ENCODE measurements at places on chromosomes 13 and 19.

GRCh38 chr13:79365981-79366380 is 40.1 kb downstream of the RBM26 start:
- no peak for DNase-seq

DNA sequence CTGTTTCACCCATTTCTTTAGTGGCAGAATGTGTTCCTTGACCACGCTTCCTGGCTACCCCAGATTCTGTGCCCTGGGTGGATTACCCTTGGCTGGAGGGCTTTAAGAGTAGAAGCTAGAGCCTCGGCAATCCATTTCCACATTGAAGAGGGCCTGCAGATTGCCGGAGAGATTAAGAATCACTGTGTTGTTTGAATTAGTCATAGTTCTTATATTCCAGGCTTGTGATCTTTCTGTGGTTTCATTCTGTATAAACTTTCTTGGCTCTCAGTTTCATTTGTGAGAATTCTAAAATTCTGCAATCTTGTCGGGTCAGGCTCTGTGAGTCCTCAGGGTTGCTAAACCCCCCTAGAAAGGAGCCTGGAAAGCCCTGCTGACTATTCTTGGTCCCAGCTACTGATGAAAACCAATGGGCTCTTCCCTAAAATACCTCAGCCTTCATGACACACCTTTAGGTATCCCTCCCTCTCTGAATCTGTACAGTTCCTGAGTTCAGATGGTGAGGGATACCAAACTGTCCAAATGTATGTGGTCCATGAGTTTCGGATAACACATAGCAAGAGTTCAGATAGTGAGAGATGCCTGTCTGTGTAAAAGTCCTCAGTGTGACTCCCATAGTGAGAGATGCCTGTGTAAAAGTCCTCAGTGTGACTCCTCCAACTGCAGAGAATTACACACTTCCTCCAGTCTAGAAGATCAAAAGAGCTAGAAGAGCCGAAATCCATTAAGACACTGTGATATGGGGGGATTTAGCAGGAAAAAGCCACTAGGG is 4.3 kb downstream of the PHF11 start:
- DNase-seq = no peak

- DNase-seq = no peak
Measured at GRCh38 chr19:30781047-30781446, 408.9 kb downstream of the ZNF536 start.

GRCh38 chr13:101728021-101728420 is 275.5 kb downstream of the ITGBL1 start:
- no peak for DNase-seq

GRCh38 chr13:48977973-48978372 is 2.3 kb downstream of the FNDC3A start:
- DNase-seq = no peak

DNA sequence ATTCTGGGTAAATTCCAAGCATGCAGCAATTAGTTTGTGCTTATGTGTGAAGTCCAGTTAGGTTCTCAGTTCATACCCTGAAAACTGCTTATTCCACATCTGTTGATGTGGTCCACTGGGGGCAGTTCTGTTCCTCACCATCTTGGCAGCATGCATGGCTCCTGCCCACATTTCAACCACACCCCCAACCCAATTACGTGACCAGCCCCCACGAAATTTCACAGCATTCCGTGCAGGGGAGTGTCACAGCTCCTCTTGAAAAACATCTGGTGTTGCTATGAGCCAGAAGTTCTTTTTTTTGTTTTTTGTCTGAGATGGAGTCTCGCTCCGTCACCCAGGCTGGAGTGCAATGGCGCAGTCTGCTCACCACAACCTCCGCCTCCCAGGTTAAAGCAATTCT is 9.1 kb upstream of the ERVK3-1 start:
- DNase-seq = no peak

GRCh38 chr13:60258349-60258748 is 94.6 kb upstream of the DIAPH3 start:
- no peak for DNase-seq

DNA sequence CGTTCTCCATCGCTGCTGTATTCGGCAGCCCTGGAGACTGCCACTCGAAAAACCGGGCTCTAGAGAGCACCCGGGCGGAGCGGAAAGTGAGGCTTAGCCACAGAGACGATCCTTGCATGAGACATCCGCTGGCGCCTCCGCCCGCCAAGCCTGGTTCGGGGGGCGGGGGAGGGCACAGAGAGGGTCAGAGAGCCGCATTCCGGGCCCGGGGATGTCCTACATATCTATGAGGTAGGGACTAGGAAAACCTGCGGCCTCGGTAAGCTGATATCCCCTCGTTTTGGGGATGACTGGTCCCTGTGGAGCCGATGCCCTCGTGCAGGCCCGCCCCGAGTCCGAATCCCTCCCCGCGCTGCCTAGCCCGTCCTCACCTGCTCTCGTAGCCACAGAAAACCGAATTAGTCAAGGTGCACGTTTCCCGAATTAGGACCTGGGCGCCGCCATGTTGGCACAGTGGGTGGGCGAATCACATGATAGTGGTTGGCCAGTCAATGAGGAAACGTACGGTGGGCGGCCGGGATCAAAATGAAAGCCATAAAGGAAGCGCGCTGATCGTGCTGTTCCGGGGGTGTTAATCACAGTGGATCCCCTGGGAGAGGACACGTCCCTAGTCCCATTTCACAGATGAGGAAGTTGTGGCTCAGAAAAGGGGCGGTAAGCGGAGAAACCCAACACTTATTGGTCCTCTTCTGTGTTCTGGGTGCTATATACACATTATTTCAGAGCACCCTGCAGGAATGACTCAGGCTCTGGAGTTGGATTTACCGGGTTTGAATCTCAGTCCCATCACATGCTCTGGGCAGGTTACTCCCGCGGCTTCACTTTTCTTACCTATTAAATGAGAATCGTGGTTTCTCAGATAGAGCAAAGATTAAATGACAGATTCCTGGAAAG is at the start of gene TRMT1:
Gene TRMT1 (minus strand): TSS at position 459 of the 894 bp plus-strand sequence. CDS start 341 bp downstream, at position 118.
- peak; percentile 95 for DNase-seq

DNA sequence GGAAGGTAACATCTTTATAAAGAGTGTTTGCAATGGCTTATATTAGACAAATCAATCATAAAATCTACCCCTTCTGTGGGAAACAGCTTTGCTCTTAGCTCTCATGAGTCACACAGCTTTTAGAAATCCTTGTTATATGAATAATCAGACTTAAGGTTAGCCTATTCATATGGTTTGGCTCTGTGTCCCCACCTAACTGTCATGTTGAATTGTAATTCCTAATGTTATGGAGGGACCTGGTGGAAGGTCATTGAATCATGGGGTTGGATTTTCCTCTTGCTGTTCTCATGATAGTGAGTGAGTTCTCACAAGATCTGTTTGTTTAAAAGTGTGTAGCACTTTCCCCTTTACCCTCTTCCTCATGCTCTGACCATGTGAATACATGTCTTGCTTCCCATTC is 704.2 kb upstream of the KLHL1 start:
- no peak for DNase-seq

DNA sequence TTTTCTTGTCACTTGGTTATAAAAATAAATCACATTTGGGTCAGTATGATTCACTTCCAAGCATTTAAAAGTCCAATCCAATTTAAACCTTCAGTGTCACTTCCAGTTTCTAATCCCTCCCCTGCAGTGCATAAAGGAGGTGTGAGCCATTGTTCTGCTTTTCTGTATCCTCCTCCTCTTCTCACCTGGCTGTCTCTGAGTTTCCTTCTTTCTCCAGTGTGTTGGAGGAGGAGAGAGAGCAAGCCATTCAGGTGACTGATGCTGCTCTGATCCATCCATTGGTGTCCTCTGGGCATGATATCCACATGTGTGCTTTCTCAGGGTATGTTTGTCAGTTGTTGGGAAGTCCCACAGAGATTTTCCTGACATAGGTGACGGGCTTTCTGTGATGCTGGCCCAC is 1.2 kb downstream of the NUDT15 start:
- DNase-seq = no peak

Measured in activated T-cell treated with anti-CD3 and anti-CD28 coated beads, Interleukin-2, amount 50 U/mL, for 48 hours (primary cell).